ENCODE measurements at places on chromosomes 1 and 21.

DNA sequence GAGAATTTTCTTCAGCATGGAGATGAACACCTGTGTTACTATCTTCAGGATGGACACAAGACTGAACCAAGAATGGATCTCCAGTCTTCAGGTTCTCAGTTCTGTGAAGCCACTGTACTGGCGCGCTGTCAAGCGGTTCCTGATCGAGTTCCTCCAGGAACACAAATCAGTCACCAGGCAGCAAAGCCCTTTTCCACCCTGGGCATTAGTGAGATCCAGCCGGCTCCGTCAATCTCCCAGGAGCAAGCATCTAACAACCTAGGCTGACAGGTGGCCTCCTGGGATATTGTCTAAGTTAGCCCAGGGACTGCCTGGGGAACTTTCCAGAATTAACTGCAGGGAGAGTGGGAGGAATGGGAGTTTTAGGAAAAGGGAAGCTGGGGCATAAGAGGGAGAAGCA is 9.7 kb upstream of the IGFN1 start:
- no peak for DNase-seq

DNA sequence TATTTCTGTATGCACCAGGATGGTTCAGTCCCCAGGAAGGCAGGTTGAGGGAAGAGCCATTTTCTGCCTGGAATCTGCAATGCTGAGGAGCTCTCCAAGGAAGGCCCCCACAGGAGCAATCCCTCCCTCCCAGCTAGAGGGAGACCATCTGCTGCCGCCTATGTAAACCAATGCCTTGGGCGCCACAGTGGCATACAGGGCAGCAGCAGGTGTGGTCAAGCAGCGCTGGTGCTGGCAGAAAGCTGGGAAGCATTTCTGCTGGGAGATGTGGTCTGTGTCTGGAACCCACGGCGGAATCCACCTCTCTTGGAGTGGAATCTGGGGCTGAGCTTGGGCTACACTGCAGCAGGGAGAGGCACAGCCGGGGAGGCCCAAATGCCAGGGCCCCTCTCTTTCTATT is 283.3 kb downstream of the RRAGC start:
- DNase-seq, result no peak

DNA sequence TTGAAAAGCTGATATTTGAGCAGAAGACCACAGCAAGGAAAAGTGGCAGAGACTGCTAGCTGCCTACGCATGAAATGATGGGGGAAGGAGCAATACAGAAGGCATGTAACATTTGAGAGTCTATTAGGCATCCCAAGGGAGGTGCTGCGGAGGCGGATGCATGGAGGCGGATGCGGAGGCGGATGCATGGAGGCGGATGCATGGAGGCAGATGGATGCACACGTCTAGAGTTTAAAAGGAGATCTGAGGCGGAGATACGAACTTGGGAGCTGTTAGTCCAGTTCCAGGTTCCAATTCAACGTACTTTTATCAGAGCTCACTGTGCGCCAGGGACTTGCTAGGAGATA is 744 bp upstream of the DDX20 start:
- DNase-seq, result peak; percentile 17

DNA sequence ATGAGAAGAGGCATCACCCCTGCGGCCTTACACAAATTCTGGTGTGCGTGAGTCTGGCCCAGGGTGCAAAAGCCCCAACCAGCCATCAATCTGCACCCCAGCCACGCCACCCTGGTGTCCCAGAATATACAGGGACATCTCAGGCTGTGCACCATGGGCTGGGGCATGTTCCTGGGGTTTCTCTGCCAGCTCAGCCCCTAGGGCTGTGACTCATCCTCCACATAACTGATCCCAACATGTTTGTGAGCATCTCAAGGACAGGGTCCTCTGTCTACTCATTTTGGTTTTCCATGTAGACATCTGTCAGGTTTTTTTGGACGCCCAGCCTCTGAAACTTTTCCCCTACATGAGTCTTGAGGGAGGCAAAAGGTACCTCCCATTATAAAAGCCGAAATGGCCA is 511 bp downstream of the ZNF683 start:
- DNase-seq, result no peak

DNA sequence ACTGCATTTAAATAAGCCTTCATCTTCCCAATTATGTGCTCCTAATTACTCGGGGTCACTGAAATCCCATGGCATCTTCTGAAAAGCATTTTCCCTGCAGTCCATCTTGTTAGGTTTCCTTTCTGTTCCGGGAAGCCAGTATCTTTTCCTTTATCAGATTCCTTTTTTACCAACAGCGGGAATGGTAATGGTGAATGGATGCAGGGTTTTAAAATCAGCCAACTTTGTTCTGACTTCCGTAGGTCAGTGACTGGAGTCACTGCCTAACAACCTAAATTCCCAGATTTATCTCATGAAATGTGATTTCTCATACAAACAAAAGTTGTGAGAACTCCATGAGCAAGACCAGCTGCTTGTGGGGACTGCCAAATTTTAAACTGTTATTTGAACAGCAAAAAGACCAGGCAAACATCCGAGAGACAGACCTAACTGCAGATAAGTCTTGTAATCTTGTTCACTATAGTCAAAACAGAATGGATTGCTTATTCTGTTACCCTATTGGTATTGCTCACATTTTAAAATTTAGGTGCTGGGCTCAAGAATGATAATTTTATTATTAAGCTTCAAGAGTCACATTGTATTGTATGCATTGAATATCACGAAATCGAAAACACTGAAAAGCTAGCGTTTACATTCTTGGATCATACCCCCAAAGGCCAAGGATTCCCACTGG is 1.2 kb upstream of the RWDD3 start:
- DNase-seq, result no peak

GRCh38 chr1:62381831-62382657 is 54.8 kb upstream of the USP1 start:
- no peak for DNase-seq

GRCh38 chr1:201013991-201014815 is 9.3 kb downstream of the KIF21B start:
- DNase-seq, result no peak

GRCh38 chr1:36463463-36463802 is 751 bp downstream of the MRPS15 start:
- DNase-seq, result no peak

DNA sequence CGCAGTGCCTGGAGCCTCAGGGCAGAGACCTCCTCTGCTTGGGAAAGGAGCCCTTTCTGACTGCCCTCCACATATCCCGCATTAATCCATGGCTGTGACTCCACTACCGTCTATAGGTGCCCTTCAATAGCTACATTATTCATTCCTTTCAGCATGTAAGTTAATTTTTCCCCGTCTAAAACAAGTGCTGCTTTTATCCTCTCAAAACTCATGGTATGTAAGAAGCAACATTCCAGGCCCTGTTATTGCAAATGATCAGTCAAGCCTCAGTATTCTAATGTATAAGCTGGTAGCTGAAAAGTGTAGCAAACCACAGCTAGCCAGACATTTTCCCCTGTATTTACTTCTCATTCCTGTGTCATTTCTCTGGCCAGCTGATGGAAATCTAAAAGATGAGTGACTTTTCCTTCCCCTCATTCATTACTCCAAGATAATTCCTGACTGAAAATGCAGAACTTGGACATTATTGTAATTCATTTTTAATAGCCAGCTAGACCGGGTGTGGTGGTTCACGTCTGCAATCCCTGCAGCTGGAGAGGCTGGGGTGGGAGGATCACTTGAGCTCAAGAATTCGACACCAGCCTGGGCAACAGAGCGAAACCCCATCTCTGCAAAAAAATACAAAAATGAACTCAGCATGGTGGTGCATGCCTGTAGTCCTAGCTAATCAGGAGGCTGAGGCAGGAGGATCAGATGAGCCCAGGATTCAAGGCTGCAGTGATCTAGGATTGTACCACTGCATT is 88.5 kb upstream of the SOD1 start:
- DNase-seq, result no peak

- DNase-seq, result no peak
Observed at GRCh38 chr1:221045842-221046831, 166.9 kb downstream of the HLX start.

- peak; percentile 34 for DNase-seq
Observed at GRCh38 chr1:147700042-147701006, 30.0 kb upstream of the ACP6 start.

DNA sequence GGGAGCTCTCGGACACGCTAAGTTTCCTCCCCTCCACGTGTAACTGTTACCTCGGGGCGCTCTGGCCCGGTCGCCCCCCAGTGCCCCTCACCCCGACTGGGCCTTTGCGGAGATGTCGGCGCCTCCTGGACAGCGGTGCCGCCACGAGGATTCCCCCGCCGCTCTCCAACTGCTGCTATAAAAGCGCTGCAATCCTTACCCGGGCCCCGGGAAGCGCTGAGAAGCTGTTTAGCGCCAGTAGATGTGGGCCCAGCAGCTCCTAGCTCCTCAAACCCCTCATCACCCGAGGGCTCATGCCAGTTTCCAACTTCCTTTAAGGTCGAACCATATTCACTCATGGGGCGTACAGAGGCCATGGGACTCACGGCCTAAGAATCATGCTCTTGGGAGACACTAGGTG is 361 bp upstream of the LMX1A start:
- DNase-seq, result no peak

DNA sequence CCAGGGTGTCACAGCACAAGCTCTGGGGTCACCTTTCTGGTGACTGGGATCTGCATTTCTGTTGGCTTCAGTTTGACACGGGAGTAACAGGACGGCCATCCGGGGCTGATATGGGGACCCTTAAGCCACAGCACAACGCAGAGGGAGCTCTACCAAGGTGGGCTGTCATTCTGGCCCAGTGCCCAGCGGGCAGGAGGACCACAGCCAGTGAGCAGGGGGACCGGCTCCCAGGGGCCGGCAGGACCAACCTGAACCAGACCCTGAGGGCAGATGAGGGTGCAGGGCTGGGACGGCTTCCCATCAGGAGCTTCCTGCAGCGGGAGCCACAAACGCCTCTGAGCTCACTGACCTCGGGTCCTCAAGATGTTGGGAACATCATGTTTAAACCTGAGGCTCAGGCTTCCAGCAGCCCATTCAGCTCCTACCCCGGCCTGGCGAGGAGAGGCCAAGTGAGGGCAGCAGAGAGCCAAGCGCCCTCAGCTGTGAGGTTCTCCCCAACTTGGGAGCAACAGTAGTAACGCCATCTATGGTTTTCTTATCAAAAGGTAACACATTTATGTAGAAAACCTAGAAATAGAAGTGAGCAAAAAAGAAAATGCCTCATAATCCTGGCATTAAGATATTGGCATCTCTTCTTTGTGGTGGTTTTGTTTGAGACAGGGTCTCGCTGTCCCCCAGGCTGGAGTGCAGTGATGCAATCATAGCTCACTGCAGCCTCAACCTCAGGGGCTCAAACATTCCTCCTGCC is 26.8 kb downstream of the TMEM201 start:
- DNase-seq, result peak; percentile 52

- DNase-seq, result no peak
Observed at GRCh38 chr1:65388908-65389695, 31.4 kb upstream of the LEPR start.

DNA sequence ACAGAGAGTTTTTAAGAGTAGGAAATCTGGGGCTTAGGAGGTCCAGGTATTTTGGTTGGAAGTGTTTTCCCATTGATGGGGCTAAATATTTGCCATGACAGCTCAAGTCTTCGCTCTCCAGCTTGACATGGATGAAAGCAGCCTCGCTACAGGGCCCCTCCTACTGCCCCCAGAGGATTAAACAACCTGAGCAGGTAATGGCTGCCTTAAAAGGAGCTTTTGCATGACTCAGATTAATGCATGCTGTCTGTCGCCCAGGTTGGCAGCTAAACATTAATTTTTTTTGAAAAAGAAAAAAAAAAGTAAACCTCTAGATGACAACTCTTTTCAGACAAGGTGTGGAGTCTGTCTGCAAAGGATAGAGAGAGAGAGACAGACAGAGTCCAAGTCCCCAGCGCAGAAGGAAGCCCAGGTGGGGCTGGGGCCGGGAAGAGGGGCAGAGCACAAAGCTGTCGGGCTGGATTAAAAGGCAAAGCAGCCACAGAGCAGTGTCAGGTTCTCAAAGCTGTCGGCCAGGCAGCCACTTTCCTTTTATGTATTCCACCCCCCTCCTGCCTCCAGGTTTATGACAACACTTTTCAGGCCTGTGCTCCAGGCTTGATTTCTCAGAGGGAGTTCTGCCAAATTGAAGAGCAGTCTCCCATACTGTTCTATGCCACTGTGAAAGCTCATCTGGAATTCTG is 127.9 kb downstream of the CLIC6 start:
- DNase-seq, result no peak

GRCh38 chr1:167916766-167917511 is 3.0 kb upstream of the ADCY10 start:
- DNase-seq, result no peak

GRCh38 chr1:1040004-1040991 is 20.4 kb downstream of the AGRN start:
- DNase-seq, result peak; percentile 72

Data from stimulated activated CD4-positive, alpha-beta T cell treated with anti-CD3 and anti-CD28 coated beads, Interleukin-12 subunit alpha, Interleukin-12 subunit beta, amount 100 ng/mL, for 4 hours (primary cell).